ENCODE measurements at places on chromosomes 3 and 15.

- no peak for DNase-seq
Observed at GRCh38 chr15:77487469-77487842, 66.8 kb downstream of the HMG20A start.

DNA sequence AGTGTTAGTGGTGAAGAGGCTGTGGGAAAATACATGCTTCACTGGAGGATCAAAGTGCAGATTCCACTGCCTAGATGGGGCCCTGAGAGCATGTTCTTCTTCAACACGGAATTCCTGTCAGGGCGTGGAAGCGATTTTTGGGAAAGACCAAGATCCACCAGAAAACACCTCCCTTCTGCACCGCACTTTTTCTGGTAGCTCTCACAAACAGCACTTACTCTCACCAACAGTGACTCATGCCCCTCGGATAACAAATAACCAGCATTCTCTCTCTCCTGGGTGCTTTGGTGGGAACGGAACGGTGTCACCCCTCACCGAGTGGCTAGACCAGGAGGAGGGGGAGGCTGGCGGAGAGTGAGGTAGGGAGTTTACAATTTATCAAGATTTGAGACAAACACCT lies 40.1 kb downstream of the ADAMTSL3 start:
- DNase-seq: no peak

GRCh38 chr3:45644063-45644790 lies 45.0 kb upstream of the SACM1L start:
- DNase-seq: no peak

- DNase-seq: no peak
Observed at GRCh38 chr15:90478846-90479481, 50.8 kb upstream of the CRTC3 start.

DNA sequence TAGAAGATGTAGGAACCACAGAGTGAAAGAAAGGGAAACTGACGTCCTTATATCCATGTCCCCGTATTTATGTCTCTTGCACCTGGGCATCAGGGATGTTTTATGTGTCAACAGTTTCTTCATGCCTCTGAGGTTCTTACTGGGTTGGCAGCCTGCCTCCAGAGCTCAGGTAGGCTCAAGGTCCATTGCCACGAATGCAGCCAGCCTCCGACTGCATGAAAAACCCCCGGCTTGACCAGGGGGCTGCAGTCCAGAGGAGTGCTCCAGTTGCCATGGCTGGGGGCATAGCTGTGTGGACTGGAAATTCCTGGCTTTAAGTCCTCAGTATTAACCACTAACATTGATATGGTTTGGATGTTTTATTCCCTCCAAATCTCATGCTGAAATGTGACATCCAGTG lies 2.8 kb upstream of the CSPG5 start:
- no peak for DNase-seq

DNA sequence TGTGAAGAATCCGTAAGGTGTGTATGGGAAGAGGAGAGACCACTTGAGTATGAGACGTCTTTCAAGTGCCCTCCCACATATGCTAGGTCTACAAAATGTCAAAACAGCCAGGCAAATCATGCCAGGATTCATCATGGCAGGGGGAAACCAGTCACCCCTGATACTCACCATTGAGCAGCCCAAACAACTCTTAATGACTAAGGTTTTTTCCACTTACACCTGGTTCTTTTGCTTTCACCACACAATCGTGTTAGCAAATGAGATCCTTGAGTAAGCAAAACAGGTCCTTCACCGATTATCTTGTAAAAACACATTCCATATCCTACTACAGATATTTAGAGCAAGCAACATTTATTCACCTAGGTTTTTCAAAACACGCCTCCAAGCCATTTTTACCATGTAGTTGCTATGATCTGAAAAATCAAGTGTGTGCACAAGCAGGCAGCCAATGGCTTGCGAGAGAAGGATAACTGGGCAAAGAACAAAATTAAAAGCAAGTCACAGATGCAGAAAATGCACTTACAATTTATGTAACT lies 177.5 kb upstream of the LPP start:
- DNase-seq: no peak

GRCh38 chr3:4290272-4290893 lies 12.8 kb upstream of the SETMAR start:
- DNase-seq: peak; percentile 67

DNA sequence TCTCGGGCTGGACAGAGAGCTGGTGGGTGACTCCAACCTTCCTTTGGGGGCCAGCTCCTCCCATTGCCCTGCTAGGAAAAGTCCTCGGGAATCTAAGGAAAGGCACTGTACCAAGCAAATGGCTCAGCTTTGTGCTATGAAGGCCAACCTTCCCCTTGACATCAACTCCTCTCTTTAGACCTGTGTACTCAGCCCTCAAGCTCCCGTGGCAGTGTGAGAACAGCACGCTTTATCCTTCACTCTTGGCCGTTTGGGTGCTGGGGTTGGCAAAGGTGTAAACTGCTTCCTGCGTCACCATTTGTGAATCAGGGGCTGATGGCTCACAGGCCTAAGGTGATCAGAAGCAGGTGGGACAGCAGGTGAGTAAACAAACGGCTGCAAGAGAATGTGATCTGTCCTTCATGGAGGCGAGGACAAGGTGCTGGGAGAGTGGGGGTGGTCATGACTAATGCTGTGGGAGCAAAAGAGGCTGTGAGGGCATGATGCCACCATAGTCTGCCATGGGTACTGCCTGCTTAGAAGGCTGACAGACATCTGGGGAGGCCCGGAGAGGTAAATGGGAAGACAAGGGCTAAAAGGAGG lies 165.2 kb upstream of the TPM1 start:
- DNase-seq: no peak

DNA sequence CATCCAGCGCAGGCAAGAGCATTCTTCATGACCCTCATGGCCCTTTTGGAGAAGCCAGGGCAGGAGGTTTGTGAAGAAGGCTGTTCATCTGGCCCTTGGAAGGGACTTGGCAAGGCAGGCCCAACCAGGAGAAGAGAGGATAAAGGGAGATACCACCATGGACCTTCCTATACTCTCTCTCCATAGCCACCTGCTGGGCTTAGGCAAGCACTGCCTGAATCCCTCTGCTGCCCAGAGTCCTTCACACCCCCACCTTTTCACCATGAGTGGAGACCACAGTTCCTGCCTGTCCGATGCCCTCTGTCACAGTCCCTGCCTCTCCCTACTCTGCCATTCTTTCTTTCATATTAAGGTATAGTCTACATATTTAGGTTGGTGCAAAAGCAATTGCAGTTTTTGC lies 10.6 kb upstream of the SFMBT1 start:
- no peak for DNase-seq

GRCh38 chr3:111237946-111238345 lies 166.3 kb downstream of the NECTIN3 start:
- DNase-seq: no peak

DNA sequence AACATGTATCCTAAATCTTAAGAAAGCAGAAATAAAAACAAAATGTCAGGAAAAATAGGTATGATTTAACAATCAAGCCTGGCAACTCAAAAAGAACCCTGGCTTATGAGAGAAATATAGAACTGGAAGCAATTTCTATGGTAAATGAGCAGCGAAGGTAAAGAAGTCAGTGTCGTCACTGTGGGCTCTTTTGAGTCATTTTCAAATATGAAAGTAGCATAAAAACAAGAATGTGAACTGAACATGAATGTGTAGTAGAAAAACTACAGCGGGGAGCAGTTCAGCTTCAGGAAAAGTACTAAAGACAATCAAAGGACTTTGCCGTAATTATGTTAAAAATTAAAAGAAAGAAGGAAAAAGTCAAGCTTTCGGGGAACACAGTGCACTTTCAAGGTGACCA lies 17.5 kb downstream of the LSG1 start:
- no peak for DNase-seq

Measured in CD4-positive, alpha-beta T cell (primary cell).